ENCODE measurements at places on chromosomes 2 and 18.

DNA sequence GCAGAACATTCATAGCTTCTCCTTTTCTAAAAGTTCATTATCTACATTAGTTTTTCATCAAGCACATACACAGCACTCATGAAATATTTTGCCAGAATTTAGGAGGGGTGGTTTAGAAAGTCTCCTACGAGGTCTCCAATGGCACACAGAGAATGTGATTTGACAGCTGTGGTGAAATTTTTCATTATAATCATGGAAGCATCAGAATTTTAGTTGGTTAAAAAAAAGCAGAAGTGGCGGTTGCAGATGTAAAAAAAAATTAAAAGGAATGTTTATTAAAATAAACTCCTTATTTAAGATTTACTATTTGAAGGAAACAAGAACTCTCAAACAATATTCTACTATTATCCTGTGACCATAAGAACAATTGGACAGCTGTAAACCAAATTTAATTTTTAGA is 10.8 kb upstream of the RHBDD1 start:
- no peak for DNase-seq

DNA sequence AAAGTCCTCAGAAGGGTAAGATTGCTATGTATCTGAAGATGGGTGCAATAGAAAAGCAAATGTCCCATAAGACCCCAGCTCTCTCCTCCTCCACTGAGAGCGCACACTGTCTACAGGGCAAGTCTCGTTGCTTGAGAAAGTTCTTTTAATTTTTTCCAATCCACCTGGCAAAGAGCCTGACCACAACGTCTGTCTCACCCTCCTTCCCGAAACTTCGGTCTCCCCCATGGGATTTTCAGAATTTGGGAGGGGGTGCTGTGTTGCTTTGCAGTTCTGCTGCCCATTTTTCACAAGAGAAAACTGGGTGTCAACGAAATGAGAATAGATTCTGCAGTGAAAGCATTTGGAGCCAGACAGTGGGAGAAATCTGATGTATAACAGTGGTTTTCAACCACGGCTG is 40.4 kb downstream of the SERTAD2 start:
- no peak for DNase-seq

DNA sequence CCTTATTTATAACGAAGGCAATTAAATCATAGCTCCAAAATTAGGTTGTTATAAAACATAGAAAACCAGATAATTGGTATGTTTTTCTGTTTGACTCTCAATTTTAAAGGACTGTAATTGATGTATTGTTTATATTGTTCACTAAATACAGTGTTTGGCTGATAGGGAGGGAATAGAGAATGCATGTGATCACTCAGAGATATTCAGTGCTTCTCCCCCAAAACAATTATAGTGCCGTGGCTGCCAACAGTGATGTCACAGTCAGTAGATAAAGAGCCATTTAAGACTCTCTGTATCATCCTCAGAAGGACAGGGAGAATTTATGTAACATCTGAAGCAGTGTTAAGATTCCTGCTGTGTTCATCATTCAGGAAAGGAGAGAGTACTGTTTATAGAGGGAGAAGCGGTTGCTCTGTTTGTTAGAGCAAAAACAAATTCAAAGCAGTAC is 69.6 kb downstream of the PHLPP1 start:
- DNase-seq, result no peak

DNA sequence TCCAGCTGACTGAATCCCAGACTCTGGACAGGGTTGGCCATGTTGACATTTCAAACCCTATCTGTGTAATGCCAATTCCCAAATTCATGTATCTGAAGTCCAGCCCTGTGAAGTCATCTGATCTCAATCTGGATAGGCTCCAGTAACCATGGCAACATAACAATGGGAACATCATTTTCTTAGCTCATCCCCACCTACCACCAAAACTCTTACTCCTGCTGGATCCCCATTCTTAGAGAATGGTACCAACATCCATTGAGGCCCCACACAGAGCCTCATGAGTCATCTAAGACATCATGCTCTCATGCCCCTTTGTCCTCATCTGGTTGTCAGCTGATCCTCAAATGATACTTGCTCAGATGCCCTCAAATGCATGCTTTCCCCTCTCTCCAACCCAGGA is 58.9 kb upstream of the TEX51 start:
- no peak for DNase-seq

GRCh38 chr18:46574743-46575115 is 82.3 kb downstream of the LOXHD1 start:
- DNase-seq, result no peak

DNA sequence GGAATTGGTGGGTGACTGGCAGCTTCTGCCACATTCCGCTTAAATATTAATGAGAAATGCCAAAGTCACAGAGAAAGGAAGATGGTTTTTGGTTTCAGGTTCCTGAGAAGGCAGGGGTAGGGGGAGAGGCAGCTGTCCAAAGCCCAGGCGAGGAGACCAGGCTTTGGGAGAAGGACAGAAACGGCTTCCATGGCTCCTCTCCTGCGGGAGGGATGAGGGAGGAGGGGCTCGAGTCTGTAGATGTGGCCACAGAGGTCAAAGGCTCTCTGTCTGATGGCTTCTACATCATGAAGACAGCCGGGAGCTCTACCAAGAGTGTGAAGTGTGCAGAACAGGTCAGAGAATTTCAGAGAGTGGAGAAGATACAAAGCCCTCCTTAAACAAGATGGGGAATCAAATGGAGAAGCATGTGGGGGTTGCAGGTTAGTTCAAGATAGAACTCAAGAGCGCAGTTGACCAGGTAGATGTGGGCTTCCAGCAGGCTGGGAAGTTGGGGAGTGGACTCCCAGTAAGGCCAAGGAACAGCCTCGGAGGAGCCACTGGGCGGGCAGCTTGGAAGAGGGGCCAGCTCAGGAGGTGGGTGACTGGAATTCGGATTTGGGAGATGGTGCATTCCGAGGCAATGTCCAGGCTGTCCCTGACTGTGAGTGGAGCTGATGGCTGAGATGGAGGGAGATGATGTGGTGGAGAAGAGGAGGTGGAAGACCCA is 23.8 kb upstream of the HPCAL1 start:
- no peak for DNase-seq

Measured in stimulated activated CD8-positive, alpha-beta memory T cell treated with anti-CD3 and anti-CD28 coated beads, Interleukin-15, amount 100 ng/mL, for 24 hours (primary cell).